Epithelial cell of proximal tubule (primary cell): ENCODE measurements at places on chromosomes 11 and 22. TPM values are rescaled to one million over a fixed set of nuclear protein-coding genes. Genes with fewer than 3 reads are reported as not detected.
A peak's percentile ranks its signal among the peaks of the same experiment; 100 is the strongest.

GRCh38 chr11:4454021-4454420 lies 4.9 kb downstream of the OR52K2 start:
- DNase-seq: no peak

Gene ZDHHC8
- 14.8 and 37.8 TPM in 2 replicates for total RNA-seq

DNA sequence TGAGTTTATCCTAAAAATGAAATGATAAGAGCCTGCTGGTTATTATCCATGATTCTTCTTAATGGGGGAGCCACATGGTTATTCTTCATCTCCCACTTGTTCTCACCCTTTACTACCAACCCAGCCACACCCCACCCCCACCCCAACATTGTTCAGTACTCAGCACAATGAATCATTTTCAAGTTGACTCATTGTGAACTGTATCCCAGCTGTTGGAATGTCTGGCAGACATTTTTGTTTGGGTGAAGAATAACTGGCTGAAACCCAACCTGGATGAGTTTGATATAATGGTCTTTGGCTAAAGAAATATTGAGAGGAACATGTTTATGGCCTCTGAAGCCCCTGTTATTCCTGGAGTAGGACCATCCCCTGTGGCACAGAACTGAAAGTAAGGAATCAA lies 136.2 kb downstream of the ELP4 start:
- DNase-seq: no peak

GRCh38 chr11:35179466-35180135 lies 40.6 kb downstream of the CD44 start:
- DNase-seq: no peak

GRCh38 chr11:95093548-95093947 lies 3.9 kb downstream of the ENDOD1 start:
- no peak for DNase-seq

- DNase-seq: no peak
Observed at GRCh38 chr11:34676227-34676626, 55.3 kb downstream of the EHF start.

Gene MS4A13
- not detected in 2 replicates for total RNA-seq

DNA sequence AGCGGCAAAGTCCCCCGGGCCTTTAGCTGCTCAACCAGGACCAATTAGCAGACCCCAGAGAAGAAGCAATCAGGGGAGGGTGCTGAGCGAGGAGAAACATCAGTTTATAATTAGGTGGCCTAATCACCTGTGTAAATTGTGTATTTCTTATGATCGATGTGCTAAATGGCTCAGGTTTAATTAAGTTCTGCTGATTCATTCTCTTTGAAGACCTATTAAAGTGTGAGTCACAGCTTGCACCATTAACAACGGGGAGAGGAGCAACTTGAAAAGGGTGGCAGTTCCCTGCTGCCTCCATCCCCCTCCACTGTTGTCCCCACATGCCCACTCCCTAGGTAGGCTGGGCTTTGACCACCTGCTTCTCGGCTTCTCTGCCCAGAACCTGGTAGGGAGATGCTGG lies 10.7 kb downstream of the ISX start:
- no peak for DNase-seq

GRCh38 chr22:45868571-45869339 lies 108.2 kb downstream of the WNT7B start:
- DNase-seq: no peak

Gene GGTLC3
- total RNA-seq: not detected in 2 replicates

GRCh38 chr11:128628325-128628673 lies 40.9 kb upstream of the ETS1 start:
- no peak for DNase-seq

GRCh38 chr11:62647609-62648005 lies 1.2 kb upstream of the GANAB start:
- DNase-seq: no peak

DNA sequence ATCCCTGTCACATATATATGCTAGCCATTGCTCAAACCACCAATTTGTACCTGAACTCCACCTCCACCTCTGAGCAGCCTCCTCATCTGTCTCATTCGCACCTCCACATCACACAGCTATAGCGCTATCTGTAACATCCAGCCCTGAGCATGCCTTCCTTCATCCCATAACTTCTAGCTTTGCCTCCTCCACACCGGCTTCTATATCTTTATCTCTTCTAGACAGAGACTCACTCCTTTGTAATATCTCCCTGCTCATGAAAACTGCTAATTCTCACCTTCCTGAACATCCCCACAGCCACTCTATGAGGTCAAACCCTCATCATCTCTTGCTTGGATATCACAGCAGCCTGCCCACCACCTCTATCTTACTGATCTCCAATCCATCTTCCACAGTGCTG lies 5.9 kb downstream of the SIAE start:
- DNase-seq: no peak

DNA sequence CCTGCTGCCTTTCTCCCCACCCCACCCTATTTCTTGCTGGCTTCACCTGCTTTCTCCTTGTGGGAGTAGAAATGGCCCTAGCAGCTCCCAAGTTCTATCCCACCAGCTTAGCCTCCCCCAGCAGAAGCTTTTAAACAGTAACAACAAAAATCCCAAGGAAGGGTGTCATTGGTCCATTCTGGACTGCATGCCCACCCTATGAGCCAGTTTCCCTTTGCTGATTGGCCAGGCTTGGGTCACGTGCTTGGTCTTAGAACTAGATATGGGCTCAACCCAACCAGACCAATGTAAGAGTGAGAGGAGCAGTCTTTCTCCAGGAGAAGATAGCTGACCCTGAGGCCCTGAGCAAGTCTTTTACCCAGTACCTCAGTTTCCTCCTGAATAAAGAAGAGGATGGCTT lies 2.3 kb downstream of the MTFP1 start:
- DNase-seq: no peak

Gene NCR3LG1
- total RNA-seq: 1.2 and 2.3 TPM in 2 replicates

Gene ROBO4
- 1.4 and 1.9 TPM in 2 replicates for total RNA-seq

- no peak for DNase-seq
Observed at GRCh38 chr22:46964773-46965550, 202.5 kb downstream of the TBC1D22A start.

GRCh38 chr22:20032407-20032991 lies 11.6 kb downstream of the TANGO2 start:
- no peak for DNase-seq

- DNase-seq: no peak
Observed at GRCh38 chr22:48676266-48677167, 1151.2 kb downstream of the BRD1 start.

DNA sequence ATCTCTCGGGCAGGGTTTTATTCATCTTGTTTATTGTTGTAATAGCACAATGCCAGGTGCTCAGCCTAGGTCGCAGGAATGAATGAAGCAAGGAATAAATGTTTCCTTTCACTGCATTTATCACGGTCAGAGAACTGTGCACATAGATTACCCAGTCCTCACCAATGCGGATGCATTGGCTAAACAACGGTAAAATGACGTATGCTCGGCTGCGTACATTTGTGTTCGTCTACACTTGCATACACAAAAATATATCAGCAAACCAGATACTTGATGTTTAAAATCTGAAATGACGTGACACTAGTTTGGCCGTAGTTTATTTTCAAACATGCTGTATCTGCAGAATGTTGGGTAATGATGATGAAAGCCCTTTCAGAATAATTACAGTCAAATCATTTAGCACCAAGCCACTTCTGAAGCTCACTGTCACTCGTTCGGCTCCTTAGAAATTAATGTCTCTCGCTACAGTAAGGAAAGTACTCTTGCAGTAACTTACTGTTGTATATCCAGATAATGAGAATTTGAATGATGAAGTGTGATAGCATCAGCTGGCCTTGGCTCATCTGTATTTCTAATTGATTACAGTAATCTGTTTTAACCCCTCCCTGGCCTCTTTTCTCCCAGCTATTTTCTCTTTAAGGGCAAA lies 268.9 kb downstream of the LRRC4C start:
- DNase-seq: no peak

Gene ZNF70
- 2.2 and 2.5 TPM in 2 replicates for total RNA-seq

- DNase-seq: no peak
Observed at GRCh38 chr22:20251981-20252380, 16.1 kb downstream of the RTN4R start.

GRCh38 chr11:134669796-134670195 lies 257.8 kb upstream of the B3GAT1 start:
- DNase-seq: no peak

DNA sequence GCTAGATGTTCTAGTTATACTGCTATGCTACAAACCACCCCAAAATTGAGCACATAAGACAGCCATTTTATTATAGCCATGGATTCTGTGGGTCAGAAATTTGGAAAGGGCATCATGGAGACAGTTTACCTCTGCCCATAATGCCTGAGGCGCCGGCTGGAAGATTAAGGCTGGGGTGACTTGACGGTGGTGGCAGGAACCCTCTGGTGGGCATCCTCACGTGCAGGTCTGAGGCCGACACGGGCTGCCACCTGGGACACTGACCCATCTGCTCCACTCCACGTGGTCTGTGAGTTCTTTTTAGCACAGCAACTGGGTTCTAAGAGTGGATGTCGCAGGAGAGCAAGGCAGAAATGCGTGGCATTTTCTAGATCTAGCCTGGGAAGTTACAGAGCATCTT lies 40.0 kb upstream of the PRDM11 start:
- DNase-seq: no peak

GRCh38 chr11:5124891-5125620 lies 13.1 kb downstream of the OR52A5 start:
- DNase-seq: no peak

DNA sequence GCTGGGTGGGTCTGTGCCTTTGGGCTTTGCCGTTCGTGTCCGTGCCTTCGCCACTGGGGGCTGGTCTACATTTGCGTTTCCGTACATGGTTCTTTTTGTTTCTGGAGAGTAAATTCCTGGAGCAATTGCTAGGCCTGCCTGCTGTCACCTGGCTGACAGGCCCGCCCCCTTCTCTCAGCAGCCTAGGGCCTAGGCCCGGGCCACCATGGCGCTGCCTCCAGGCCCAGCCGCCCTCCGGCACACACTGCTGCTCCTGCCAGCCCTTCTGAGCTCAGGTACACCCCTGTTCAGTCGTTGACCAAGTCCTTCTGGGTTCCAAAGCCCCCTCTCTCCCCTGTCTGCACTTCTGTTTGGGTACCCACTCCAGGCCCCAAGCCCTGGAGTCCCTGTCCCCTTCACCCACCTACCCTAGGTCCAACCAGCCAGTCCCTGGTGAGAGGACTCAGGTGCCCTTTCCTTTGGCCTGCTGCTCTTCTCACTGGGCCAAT lies 649 bp downstream of the TMEM25 start:
- no peak for DNase-seq

- DNase-seq: no peak
Observed at GRCh38 chr22:20641919-20642579, 131.9 kb upstream of the SERPIND1 start.

- no peak for DNase-seq
Observed at GRCh38 chr11:112961751-112962578, 745 bp downstream of the NCAM1 start.

- peak; percentile 66 for DNase-seq
Observed at GRCh38 chr22:31652911-31653684, 8.9 kb downstream of the PISD start.

GRCh38 chr11:76838678-76839068 lies 22.0 kb upstream of the ACER3 start:
- no peak for DNase-seq

Gene BRSK2
- total RNA-seq: 0.06 and 0.22 TPM in 2 replicates

Gene RIMBP3C
- total RNA-seq: 0.12 TPM in 1 of 2 replicates, not detected in the other

- DNase-seq: no peak
Observed at GRCh38 chr11:46888636-46889035, 29.7 kb downstream of the LRP4 start.

Gene SOX10
- total RNA-seq: not detected in 2 replicates

GRCh38 chr11:31059529-31059928 lies 310.0 kb downstream of the DCDC1 start:
- no peak for DNase-seq

GRCh38 chr22:45149671-45150070 lies 14.1 kb upstream of the NUP50 start:
- no peak for DNase-seq

DNA sequence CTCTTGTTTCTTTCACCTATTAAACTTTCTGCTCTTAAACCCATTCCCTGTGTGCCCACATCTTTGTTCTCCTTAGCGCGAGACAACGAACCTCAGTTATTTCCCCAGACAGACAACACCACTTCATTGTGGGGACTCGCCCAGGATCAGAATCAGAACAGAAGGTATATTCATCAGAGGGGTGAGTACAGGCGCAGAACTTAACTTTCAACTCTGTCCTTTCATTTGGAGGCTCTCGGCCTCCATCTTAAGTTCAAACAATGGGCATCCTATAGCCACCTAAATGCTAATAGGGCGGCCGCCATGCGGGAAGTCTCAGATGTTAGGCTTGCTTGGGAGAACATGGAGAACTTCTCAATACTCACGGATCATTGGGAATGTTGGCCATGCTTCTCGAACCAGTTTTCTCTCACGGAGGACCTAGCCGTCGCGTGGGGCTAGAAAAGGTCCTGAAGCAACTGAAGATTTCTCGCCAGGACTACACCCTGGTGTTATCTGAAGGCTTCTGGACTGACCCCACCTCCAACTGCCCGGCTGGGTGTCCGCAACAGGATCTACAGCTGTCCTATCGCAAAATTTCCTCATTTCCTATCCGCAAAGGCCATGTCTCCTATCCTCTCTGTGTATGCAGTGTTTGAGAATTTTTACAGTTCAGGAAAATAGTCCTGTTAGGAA lies 13.4 kb upstream of the HYLS1 start:
- no peak for DNase-seq

GRCh38 chr11:87351676-87352075 lies 313.9 kb downstream of the TMEM135 start:
- DNase-seq: no peak

DNA sequence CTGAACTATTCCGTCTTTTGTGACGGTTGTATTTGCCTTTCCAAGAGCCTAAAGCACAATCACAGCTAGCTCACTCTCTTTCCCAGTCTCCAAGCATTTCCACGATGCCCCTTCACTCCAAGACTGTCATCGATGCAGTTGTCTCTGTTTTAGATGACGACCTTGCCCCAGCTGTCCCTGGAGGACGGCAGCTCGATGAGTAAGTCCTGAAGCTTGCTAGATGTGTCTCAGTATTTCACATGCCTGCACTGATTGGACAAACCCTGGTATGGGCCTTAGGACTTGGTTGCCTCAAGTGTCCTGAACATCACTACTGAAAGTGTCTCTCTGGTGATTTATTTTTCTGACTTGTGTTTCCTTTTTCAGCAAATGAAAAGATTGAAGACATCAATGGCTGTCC lies 129.9 kb downstream of the NAV2 start:
- no peak for DNase-seq

DNA sequence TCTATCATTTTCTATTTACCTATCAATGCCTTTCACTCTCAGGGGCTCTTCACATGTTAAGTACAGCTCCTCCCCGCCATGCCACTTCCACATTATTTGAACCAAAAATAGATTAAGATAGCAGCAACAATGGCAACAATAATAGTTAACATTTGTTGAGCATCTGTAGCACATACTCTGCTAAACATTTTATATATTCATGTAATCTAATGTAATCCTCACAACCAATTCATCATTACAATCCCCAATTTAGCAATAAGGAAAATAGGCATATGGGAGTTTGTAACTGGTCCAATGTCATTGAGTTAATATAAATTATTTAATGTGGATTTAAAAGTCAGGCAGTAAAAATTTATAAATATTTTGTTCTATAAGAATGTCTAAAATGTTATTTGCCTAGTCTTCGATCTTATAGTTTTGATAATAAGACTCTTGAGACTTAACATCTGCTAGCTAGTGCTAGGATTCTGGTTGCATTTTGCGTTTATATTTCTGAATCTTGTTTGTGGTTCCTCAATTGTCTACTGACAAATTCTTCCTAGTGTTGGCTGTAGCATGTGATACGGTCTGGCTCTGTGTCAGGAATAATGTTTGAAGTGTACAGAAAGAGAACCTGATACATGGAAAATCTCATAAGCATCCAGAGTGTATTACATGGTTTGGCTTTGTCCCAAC lies 621.5 kb upstream of the LUZP2 start:
- no peak for DNase-seq

- DNase-seq: no peak
Observed at GRCh38 chr22:17336061-17336460, 33.2 kb upstream of the CECR2 start.
